ENCODE measurements at places on chromosomes 5 and 9. TPM values are rescaled to one million over a fixed set of nuclear protein-coding genes. Genes with fewer than 3 reads are reported as not detected.

Gene C9orf153
- 0.87 TPM for total RNA-seq

Gene GPRIN1
- 0.44 TPM for total RNA-seq

Gene MEIKIN
- 6.2 TPM for total RNA-seq

Gene TLE1
- 0.49 TPM for total RNA-seq

Gene LPAR1
- not detected for total RNA-seq

Gene DRD1
- not detected for total RNA-seq

Gene UBE2QL1
- not detected for total RNA-seq

Gene SLC6A18
- not detected for total RNA-seq

Gene CAMLG
- total RNA-seq = 33.8 TPM

Gene FAM163B
- total RNA-seq = not detected

Gene DCAF12
- total RNA-seq = 31.0 TPM

Gene TLR4
- total RNA-seq = 0.55 TPM

Gene PRPF4
- total RNA-seq = 23.2 TPM

Gene LRRTM2
- not detected for total RNA-seq

Gene ANKRD33B
- 2.3 TPM for total RNA-seq

Gene FAM53C
- total RNA-seq = 20.4 TPM

Gene NLN
- 2.4 TPM for total RNA-seq

Gene ORM2
- total RNA-seq = not detected

Gene SPATA31C1
- not detected for total RNA-seq

Gene ZNF366
- 0.58 TPM for total RNA-seq

Gene PCDHGB2
- total RNA-seq = 0.55 TPM

Gene CD14
- 4.9 TPM for total RNA-seq

Gene BSPRY
- not detected for total RNA-seq

Gene IL13
- not detected for total RNA-seq

Gene RANBP17
- not detected for total RNA-seq

Gene BTNL3
- total RNA-seq = not detected

Gene RGS7BP
- not detected for total RNA-seq

Gene NOXA1
- 5.6 TPM for total RNA-seq
